ENCODE measurements at places on chromosomes 4 and X.

DNA sequence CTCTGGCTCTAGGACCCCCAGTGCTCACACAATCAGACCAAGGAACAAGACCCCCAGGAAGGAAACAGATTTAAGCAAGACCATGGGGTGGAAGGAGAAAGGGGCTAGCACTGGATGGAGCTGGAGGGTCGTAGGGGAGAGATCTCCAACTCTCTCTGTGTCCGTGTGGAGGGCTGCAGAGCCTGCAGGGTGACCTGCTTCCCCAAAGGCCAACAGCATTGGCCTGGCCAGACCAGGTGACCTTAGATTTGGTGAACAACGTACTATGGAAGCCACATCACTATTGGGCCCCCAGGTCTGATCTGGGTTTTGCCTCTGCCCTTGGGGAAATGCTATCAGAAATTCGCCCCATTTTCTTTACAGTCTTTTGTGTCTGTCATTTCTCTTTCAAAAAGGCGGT is 26.0 kb downstream of the NLGN3 start:
- no peak for DNase-seq

- no peak for DNase-seq
Observed at GRCh38 chr4:183636503-183636902, 22.5 kb downstream of the RWDD4 start.

DNA sequence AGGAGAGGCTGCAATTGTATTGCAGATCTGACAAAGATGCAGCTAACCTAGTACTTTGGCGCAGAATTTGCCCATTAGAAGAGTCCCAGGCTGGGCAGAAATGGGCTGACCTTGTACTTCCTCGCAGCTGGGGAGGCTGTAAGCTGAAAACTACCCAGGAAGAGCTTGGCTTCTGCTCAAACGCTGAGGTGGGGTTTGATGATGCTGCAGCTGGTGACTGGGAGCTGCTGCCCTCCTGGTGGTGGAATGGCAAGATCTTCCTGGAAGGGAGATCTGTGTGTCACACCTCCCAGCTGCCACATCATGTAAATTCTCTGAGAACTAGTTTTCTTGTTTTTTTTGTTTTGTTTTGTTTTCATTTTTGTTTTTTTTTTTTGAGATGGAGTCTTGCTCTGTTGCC is 17.4 kb downstream of the CCNG2 start:
- DNase-seq = no peak

- DNase-seq = no peak
Observed at GRCh38 chr4:70688795-70689231, 481 bp downstream of the UTP3 start.

GRCh38 chr4:159400558-159401225 is 297.8 kb downstream of the RAPGEF2 start:
- DNase-seq = no peak

DNA sequence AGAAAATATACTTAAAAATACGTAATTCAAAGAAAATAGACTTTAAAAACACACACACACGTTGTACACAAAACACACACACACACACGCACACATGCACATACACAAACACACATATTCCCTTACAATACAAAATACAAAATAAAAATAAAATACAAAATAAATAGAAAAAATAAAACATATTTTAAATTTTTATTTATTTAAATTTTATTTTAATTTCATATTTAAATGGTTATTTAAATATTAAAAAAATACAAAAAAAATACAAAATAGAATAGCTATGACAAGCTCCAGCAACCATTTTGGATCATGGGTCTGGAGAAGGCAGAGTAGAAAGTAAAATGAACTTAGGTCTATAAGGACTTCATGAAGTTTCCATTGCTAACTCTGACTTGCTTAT is 34.2 kb upstream of the PDGFC start:
- DNase-seq = no peak

- no peak for DNase-seq
Observed at GRCh38 chrX:52819788-52820187, 8.7 kb downstream of the XAGE5 start.

DNA sequence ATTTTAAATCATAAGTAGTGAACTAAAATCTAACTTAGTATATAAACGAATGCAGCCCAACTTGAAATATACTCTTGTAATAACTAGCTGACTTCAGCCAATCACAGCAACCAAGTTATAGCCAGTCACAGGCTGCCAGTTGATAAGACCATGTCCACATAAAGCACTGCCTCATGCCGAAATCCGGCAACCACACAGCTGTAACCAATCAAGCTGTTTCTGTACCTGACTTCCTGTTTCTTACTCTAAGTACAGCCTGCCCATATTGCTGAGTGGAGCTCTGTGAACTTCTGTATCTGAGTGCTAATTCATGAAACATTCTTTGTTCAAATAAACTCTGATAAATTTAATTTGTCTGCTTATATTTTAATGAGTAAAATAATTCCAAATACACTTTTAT is 805.3 kb upstream of the EPHA5 start:
- DNase-seq = no peak

- DNase-seq = no peak
Observed at GRCh38 chrX:37690119-37690518, 4.5 kb downstream of the XK start.

DNA sequence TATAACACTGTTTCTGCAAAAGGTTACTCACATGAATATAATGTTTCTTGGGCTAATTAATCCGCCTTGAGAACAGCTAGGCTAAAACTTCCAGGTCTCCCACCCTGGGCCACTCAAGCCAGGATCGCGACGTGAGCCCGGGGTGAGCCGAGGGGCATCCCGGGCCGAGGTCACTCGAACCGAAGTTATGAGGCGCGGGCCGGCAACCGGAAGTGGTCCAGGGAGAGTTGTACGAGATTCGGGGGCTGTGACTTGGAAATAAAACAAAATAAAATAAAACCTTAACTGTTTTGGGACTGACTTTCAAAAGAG is 317 bp downstream of the CMC4 start:
- DNase-seq = no peak

GRCh38 chrX:107857837-107858236 is 32.2 kb downstream of the MID2 start:
- DNase-seq = peak; percentile 95

DNA sequence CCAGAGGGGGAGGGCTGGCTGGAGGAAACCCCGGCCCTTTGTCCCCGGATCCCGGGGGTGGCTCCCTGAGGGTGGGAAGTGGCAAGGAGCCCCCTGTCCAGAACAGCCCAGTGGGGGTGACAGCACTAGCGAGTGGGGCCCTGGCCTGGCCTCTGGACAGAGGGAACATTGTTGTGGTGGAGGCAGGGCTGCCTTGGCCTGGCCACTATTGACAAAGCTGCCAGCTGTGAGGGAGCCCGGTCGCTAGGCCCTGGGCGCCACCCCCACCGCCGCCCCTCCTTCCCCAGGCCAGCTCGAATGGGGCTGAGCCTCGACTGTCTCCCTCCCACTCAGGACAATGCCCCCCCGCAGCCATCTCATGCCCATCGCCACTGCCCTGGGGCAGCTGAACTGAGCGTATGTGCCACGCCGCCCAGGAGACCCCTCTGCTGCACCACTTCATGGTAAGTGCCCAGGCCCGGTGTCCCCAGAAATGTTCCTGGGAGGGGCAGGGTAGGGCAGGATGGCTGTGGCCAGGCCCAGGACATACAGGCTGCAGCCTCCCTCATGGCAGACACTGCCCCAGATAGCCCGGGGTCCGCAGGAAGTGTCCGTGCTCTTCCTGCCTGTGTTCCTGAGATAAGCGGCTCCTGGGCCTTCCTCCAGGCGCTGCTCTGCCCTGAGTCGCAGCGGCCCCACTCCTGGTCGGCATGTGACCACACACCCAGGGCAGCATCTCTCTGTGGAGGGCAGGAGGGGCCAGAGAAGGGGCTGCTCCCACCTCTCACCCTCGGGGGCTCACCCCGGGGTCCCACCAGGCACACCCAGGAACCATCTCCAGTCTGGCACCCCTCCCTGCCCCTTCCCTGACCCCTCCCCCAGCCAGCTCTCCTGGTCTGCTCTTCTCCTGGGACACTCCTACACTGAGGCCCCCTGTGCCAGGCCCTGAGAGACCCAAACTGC is 1.4 kb downstream of the PLXNB3 start:
- no peak for DNase-seq

GRCh38 chr4:38831653-38832052 is 25.0 kb downstream of the TLR6 start:
- no peak for DNase-seq
